Hair follicle dermal papilla cell (primary cell): ENCODE measurements at places on chromosomes 13 and 19. TPM values are rescaled to one million over a fixed set of nuclear protein-coding genes. Genes with fewer than 3 reads are reported as not detected.

The ZNF766 gene
- total RNA-seq, result 12.7 and 12.8 TPM in 2 replicates

The POSTN gene
- 26.4 and 116 TPM in 2 replicates for total RNA-seq

The LYPD3 gene
- total RNA-seq, result 0.32 and 0.36 TPM in 2 replicates

The NAT14 gene
- total RNA-seq, result 14.1 and 14.5 TPM in 2 replicates

The FFAR1 gene
- total RNA-seq, result not detected in 2 replicates

The GRWD1 gene
- 30.2 and 31.0 TPM in 2 replicates for total RNA-seq

The ZNF441 gene
- total RNA-seq, result 10.8 and 11.8 TPM in 2 replicates

The RXFP2 gene
- total RNA-seq, result not detected in 2 replicates

The PAF1 gene
- total RNA-seq, result 32.9 and 35.5 TPM in 2 replicates

The LGALS14 gene
- total RNA-seq, result not detected in 2 replicates

The ZSWIM9 gene
- total RNA-seq, result 2.4 and 3.1 TPM in 2 replicates

The ZNF888 gene
- total RNA-seq, result 5.0 and 6.1 TPM in 2 replicates

The CYP2B6 gene
- total RNA-seq, result not detected in 2 replicates

The CFD gene
- 33.5 and 41.1 TPM in 2 replicates for total RNA-seq

The TMPRSS9 gene
- total RNA-seq, result under 0.01 TPM in 1 of 2 replicates, not detected in the other

The KLHL26 gene
- total RNA-seq, result 4.4 TPM in 2 replicates

The ICAM5 gene
- total RNA-seq, result 1.5 TPM in 1 of 2 replicates, not detected in the other
